ENCODE measurements at places on chromosomes 2 and 18.
A peak's percentile ranks its signal among the peaks of the same experiment; 100 is the strongest.

DNA sequence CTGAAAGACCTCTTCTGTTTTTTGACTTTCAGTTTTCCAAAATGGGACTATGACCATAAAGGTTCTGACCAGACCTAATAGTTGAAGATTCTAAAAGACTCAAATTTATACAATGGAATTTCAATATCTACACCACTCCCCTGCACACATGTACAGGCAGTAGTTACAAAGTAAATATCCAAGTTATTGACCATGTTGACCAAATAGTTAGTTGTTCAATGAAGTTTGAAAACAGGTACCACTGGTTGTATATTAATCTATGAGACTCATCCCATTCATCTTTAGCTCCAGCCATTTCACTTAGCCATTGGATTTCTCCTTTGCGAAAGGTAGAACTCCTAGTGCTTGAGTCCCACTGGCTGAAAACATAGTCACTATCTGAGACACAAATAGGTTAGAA is 277.4 kb downstream of the SETBP1 start:
- DNase-seq, result no peak

DNA sequence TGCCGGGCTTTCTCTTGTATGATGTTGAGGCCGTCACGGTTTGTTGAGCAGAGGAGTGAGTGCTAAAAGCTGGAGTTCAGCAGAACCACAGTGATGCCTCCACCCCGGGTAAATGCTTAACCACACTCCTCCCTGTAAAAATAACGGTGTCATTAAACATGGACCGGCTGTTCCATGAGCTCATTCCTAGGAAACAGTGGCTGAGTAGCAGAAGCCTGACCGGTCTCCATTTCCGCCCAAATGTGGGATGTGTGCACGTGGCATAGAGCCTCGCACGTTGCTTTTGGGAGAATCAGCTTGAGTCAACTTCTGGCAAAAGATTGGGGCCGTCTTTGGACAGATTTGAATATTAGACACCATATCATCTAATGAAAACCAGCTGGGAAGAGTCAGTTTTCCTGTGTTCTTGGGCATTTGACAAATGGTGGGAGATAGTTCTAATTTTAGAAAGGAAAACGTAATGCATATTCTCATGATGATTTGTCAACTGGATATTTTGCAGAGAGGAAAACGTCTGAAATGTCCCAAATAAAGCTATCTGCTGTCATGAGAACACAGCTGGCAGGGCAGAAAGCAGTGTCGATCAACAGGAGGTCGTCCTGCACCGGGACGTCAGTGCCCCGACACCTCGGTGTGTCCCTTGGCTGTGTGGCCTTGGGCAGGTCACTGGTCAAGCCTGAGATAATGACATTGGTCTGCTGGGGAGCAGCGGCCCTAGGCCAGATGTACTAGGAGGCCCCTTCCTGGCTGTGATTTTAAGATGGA is 42.4 kb downstream of the LRRFIP1 start:
- DNase-seq, result peak; percentile 100

- no peak for DNase-seq
Measured at GRCh38 chr18:9708434-9709303, 568 bp downstream of the RAB31 start.

- no peak for DNase-seq
Measured at GRCh38 chr18:76412010-76412817, 82.8 kb downstream of the ZNF516 start.

DNA sequence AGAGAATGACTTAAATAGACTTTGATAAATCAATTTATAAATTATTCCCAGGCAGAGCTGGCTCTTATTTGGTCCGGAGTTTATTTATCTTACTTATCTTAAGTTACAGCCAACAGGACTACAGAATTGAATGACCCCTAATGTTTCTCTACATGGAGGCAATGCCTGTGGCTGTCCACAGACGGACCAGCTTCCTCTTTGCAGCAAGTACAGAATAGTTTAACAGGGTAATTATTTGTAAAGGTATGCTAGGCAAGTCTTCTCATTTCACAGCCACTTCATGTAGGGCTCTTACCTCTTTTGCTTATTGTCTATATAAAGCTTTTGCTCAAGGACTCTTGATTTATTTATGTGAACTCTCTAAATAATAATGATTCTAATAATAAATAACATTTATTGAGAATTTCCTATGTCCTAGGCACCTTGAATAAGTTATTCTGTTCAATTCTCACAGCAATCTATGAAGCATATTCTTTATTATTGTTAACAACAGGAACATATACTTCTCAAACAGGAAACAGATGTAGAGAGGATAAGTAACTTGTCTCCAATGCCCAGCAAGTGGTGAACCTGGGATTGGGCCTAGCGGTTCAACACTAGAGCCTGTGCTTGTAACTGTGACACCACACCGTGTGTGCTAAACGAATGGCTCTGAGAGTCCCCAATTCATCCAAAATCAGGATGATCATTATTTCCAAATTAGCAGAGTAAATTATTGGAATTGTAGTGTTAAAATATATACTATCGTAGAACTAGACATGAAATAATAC is 58.8 kb upstream of the NXPH2 start:
- no peak for DNase-seq

- DNase-seq, result no peak
Measured at GRCh38 chr2:25246558-25247290, 78.3 kb upstream of the POMC start.

- no peak for DNase-seq
Measured at GRCh38 chr2:174184504-174184903, 63.8 kb downstream of the OLA1 start.

DNA sequence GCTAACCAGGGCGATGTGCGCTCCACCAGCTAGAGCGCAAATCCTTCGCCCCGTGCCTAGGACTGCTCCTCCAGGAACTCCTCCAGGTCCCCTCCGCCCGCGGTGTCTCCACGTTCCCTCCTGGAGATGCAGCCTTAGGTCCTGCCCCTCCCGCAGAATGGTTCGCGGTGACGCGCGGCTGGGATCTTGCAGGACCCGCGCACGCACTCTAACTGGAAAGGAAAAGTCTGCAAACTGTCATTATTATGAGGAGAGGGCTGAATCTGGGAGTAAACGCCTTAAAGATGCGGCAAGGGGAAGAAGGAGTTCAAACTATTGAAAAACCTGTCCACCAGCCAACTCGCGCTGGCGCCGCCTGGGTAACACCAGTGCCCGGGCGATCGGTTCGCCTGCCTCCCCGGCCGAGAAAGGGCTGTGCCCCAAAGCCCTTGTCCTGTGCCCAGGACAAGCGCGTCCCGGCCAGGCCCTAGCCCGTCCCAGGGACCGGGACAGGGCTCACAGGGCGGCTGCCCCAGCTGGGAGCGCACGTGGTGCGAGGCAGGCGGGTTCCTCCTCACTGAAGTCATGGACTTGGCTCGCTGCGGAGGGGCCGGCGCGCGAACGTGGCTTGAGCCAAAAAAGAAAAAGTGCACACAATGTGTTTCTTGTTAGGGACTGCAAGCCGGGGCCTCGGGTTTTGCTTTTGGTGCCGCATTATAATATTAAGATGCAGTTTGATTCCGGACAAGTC is 5.5 kb upstream of the ID2 start:
- DNase-seq, result no peak

- no peak for DNase-seq
Measured at GRCh38 chr2:120833127-120833675, 97.5 kb downstream of the GLI2 start.

DNA sequence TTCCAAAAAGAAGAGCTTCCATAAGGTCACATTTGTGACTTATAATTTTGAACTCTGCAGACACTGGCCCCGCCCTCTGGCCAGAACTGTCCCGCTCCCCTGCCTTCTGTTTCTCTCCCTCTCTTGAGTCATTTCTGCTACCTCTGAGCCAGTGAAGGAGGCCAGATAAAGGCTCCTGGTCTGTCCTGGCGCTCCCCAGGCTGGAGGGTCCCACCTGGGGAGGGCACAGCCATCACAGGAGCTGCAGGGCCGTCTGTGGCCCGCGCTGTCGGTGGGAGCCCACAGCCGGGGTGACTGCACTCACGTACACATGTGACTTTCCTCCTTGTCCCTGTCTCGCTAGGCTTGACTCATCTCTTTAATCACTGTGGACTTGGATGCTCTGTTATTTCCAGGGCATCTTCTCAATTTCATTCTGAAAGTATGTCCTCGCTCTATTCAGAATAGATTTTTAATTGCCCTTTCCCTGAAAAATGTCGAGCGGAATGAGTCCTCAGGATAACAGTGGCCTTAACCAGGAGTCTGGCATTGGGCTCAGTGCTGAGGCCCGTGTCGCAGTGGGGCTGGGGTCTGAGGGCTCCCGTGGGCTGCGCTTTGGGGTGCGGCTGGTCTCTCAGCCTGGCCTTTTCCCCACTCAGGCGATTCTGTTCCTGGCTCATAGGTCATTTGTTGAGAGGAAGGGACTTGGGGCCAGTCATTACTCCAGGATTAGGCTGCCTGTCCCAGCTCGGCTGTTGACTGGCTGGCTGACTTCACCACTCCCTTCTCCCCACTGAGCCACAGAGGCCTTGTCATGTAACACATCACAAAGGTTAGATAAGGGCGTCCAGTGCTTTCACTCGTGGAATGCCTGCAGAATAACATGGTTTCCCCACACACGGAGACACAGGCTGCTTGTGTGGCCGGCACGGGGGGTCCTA is 34.5 kb downstream of the KLHL29 start:
- no peak for DNase-seq

DNA sequence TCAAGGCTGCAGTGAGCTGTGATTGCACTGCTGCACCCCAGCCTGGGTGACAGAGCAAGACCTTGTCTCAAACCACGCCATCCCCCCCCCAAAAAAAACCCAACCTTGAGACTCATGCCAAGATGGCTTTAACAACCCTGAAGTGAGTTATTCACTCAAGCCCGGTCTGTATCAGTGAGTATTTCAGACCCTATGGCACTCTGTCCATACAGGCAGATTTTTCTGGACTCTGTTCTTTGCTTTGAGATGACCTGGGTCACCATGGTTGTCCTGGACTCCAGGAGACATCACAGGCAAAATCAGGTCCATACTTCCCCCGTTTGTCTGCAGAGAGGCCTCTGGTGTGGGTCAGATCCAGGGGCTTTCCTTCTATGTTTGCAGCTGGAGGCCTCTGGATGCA is 91.7 kb downstream of the TGOLN2 start:
- DNase-seq, result no peak

DNA sequence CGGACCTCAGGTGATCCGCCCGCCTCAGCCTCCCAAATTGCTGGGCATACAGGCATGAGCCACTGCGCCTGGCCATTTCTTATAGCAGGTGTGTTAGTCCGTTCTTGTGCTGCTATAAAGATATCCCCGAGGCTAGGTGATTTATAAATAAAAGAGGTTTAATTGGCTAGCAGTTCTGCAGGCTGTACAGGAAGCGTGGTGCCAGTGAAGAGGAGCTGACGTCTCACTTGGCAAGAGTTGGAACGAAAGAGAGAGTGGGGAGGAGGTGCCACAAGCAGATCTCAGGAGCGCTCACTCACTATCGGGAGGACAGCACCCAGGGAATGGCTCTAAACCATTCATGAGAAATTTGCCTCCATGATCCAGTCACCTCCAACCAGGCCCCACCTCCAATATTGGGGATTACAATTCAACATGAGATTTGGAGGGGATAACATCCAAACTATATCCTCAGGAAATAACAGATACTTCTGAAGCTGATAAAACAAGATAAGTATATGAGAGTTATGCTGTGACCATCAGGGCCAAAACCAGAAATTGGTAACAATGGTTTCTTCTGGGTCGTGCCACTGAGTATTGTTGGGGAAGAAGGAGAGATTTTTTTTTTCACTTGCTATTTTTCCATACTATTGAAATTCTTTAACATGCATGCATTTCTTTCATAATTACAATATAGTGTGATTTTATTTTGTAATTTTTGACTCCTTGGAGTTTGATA is 7.4 kb upstream of the RMC1 start:
- no peak for DNase-seq

DNA sequence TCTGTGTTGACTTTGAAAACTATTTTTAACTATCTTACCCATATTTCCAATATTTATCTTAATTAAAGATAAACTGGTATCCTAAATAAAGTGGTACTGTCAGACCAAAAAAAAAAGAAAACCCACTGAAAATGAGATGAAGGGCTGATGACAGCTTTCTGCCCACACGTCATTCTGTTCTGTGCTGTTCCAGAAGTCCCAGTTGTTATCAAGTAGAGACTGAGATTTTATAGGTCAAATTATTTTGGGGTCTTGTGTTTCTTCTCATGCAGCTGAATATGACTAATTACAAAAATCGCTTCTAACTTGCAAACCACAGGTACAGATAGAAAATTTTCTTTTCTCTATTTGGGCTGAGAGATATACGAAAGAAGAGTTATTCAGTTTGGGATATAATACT is 48.7 kb upstream of the KLF7 start:
- no peak for DNase-seq

DNA sequence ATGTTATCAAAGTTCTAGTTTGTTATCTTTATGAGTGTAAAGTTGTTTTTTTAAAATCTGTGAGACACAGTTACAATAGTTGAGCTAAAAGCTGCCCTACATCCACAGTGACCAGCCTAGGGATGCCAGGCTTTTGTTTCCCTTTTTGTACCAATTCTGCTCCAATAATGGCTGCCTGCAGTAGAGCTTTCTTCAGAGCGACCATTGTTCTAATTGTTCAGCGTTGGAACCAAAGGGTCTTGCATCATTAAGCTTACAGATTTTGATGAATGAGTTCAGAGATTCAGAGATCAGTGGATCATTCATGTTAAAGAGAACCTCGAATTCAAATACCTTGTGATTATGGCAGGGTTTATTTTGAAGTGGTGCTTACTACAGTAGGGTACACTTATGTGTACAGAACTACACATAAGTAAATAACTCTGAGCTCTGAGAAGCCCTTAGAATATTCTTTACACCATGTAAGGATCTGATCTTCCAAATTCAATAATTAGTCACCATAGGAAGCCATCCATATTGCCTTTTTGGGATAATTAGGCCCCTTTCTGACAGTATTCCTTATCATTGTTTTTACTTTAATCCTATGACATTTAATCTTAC is 157.9 kb downstream of the MYO1B start:
- no peak for DNase-seq

DNA sequence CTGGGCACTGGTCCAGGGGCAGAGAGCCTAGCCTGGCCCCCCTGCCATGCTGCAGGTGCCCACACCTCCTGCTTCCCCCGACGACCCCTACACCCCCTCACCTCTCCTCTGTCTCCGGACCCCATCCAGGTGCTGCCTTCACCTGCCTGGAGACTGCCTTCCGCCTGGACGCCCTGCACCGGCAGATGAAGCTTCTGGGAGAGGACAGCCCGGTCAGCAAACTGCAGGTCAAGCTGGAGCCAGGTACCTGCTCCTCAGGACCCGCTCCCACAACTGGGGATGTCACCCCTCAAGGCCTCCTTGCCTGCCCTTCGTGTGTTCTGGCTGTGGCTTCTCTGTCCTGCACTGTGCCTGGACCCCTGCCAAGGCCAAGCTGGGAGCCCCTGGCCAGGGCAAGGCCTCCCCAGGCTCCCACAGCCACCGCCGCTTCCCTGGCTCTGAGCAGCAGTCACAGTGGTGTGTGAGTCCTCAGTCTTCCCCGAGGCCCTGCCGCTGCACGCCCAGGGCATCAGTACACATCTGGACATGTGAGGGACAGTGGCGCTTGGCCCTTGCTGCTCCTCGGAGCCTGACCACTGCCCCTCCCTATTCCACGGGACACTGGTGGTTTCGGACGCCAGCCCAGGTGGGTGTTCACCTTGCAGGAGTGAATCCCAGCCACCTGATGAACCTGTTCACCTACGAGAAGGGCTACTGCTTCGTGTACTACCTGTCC is 6.3 kb downstream of the RNPEPL1 start:
- no peak for DNase-seq

- DNase-seq, result no peak
Measured at GRCh38 chr2:101264360-101264939, 11.8 kb downstream of the CNOT11 start.

- DNase-seq, result no peak
Measured at GRCh38 chr2:187453078-187453641, 5.1 kb upstream of the CALCRL start.

GRCh38 chr2:52113338-52113737 is 1081.4 kb upstream of the NRXN1 start:
- peak; percentile 68 for DNase-seq

Data from fibroblast of skin of left biceps (primary cell).